Keratinocyte (primary cell): ENCODE measurements at places on chromosomes 2 and 18.
A peak's percentile ranks its signal among the peaks of the same experiment; 100 is the strongest.

- peak overlapping the region; percentile 33 for H3K4me3 ChIP-seq
- no peaks in the 10 kb centered on the region for H3K27me3 ChIP-seq
- peak overlapping the region; percentile 88 for H3K27ac ChIP-seq
- peaks cover 27% of the 10 kb centered on the region for H3K4me1 ChIP-seq
- H3K36me3 ChIP-seq: no peaks in the 10 kb centered on the region
- DNase-seq: no peak
Measured at GRCh38 chr2:229343661-229344060, 72.6 kb upstream of the PID1 start.

- no peak for DNase-seq
- H3K36me3 ChIP-seq: no peaks in the 10 kb centered on the region
- no peak overlapping the region for H3K27ac ChIP-seq
- no peak overlapping the region for H3K4me3 ChIP-seq
- H3K4me1 ChIP-seq: peaks cover 17% of the 10 kb centered on the region
- H3K27me3 ChIP-seq: no peaks in the 10 kb centered on the region
Measured at GRCh38 chr2:190635781-190636180, 13.1 kb upstream of the NAB1 start.

GRCh38 chr2:63424329-63425078 is 163.8 kb downstream of the WDPCP start:
- DNase-seq: peak; percentile 7
- H3K27me3 ChIP-seq: no peaks in the 10 kb centered on the region
- H3K36me3 ChIP-seq: no peaks in the 10 kb centered on the region

GRCh38 chr2:239145106-239145505 is 255.7 kb downstream of the HDAC4 start:
- no peak overlapping the region for H3K4me3 ChIP-seq
- no peak overlapping the region for H3K27ac ChIP-seq
- H3K36me3 ChIP-seq: peaks cover 5% of the 10 kb centered on the region
- H3K27me3 ChIP-seq: no peaks in the 10 kb centered on the region
- no peaks in the 10 kb centered on the region for H3K4me1 ChIP-seq

DNA sequence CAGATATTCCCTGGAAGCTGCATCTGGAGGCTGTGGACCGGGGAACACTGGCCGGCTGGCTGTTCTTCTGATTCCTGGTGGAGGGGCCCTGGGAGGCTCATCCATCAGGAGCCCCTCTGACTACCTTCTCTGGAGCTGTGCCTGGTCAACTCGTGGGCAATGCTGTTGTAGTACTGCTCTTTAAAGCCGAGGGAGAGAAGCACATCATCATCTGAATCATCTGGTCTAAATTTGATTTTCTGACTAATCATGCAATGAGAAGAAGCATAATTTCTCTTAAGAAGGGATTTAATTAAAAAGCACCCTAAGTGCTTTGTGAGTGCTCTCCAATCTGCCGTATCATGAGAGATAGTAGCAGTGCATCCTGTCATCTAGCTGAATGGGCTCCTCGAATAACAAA is 229.5 kb downstream of the FHOD3 start:
- H3K4me3 ChIP-seq: no peak overlapping the region
- peaks cover 9% of the 10 kb centered on the region for H3K4me1 ChIP-seq
- H3K27me3 ChIP-seq: no peaks in the 10 kb centered on the region

DNA sequence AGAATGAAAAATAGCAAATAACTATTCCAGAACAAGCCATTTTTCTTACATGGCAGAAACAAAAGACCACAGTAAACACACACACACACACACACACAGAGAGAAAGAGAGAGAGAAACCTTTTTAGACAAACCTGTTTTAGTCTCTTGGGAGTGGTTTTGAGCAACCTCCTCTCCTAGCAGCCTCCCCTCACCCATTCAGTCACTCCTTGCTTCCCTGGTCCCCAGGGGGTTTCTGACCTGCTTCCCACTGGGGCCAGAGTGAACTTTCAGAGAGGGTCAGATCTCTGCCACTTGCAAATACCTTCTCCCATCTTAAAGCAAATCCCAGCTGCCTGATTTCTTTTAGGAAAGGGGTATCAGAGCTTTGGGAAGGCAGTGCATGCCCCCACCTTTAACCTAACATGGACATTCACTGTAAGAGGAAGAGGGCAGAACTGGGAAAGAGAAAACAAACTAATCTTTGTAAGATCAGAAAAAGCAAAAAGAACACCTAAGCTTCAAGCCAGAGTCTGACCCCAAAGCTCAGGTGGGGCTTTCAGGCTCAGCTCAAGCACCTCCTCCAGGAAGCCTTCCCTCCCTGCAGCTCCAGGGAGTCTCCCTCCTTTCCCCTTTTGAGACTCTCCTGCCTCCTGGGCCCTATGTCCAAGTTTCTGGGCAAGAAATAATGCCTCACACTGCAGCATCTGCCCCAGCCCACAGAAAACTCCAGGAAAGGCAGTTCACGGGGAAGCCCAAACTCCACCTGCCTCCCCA is 2.7 kb downstream of the SDC1 start:
- no peaks in the 10 kb centered on the region for H3K27me3 ChIP-seq
- peak overlapping the region; percentile 96 for H3K27ac ChIP-seq
- DNase-seq: no peak
- H3K4me3 ChIP-seq: peak overlapping the region; percentile 94
- H3K4me1 ChIP-seq: peaks cover 65% of the 10 kb centered on the region

GRCh38 chr2:138243372-138243771 is 258.2 kb upstream of the SPOPL start:
- peaks cover 7% of the 10 kb centered on the region for H3K4me1 ChIP-seq
- no peak overlapping the region for H3K4me3 ChIP-seq
- no peaks in the 10 kb centered on the region for H3K36me3 ChIP-seq
- no peak overlapping the region for H3K27ac ChIP-seq
- DNase-seq: no peak
- H3K27me3 ChIP-seq: no peaks in the 10 kb centered on the region

- no peak for DNase-seq
- no peak overlapping the region for H3K27ac ChIP-seq
- no peaks in the 10 kb centered on the region for H3K27me3 ChIP-seq
- no peak overlapping the region for H3K4me3 ChIP-seq
- H3K36me3 ChIP-seq: no peaks in the 10 kb centered on the region
- no peaks in the 10 kb centered on the region for H3K4me1 ChIP-seq
Measured at GRCh38 chr2:167209784-167210183, 321.5 kb downstream of the XIRP2 start.

DNA sequence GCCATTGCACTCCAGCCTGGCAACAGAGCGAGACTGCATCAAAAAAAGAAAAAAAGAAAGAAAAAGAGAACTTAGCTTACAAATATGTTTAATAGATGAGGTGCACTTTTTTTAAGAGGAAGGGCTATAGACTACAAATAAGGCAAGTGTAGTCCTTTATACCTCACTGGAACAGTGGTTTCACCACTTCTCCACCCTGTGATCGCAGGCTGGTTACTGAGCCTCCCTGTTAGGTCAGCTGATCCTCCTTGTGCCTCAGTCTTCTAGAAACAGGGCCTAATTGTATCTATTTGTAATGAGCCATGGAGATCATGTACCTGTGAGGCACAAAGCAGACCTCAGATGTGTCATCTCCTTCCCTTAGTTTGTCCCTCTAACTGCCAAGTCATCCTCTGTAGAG is 4.5 kb downstream of the CXCR2 start:
- no peaks in the 10 kb centered on the region for H3K36me3 ChIP-seq
- no peak overlapping the region for H3K4me3 ChIP-seq
